Activated T-helper 1 cell treated with Interleukin-2 at 50 U/mL for 16 hours (primary cell): ENCODE measurements at places on chromosomes 16 and 17.

DNA sequence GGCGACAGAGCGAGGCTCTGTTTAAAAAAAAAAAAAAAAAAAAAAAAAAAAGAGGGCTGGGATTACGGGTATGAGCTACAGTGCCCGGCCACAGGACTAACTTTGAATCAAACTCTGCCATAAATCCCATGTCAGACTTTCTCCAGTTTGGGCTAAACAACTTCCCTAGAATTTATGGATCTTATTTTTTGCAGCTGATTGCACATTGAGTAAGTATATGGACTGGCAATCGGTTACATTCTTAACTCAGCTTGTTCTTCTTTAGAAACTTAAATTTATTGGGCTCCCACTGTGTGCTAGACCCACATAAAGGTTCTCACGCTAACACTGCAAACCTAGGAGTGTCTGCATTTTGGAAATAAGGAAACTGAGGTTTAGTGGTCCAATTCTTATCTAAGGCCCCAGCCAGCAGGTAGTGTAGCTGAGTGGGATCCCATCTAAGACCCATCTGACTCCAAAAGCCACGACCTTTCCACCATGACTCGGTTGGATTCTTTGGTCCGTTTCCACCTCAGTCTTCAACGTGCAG is 718 bp upstream of the CBFB start:
- DNase-seq: no peak

- DNase-seq: no peak
These were observed 20.1 kb downstream of the EPOP start for GRCh38 chr17:38654411-38655398.

- DNase-seq: no peak
These were observed 134.3 kb downstream of the TMEM132E start for GRCh38 chr17:34713687-34714086.

DNA sequence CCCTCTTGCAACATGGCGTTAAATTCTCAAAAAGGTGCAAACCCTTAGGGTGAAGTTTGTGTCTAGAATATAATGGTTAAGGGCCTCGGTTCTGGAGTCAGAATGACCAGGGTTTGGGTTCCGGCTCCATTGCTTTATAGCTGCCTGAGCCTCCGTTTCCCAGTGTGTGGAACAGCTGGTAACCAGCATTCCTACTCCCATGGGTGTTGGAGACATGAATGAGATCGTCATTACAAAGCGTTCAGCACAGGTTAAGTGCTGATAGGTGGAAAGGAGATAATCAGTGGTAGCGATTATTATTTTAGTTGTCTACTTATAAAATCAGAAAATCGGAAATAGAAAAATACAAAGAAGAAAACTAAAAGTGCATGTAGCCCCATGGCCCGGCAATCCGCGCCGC is 23.5 kb upstream of the ZCCHC14 start:
- DNase-seq: no peak

- no peak for DNase-seq
These were observed 7.0 kb upstream of the TMEM235 start for GRCh38 chr17:78224231-78225087.

- DNase-seq: no peak
These were observed 5.3 kb upstream of the MKS1 start for GRCh38 chr17:58224315-58224714.

DNA sequence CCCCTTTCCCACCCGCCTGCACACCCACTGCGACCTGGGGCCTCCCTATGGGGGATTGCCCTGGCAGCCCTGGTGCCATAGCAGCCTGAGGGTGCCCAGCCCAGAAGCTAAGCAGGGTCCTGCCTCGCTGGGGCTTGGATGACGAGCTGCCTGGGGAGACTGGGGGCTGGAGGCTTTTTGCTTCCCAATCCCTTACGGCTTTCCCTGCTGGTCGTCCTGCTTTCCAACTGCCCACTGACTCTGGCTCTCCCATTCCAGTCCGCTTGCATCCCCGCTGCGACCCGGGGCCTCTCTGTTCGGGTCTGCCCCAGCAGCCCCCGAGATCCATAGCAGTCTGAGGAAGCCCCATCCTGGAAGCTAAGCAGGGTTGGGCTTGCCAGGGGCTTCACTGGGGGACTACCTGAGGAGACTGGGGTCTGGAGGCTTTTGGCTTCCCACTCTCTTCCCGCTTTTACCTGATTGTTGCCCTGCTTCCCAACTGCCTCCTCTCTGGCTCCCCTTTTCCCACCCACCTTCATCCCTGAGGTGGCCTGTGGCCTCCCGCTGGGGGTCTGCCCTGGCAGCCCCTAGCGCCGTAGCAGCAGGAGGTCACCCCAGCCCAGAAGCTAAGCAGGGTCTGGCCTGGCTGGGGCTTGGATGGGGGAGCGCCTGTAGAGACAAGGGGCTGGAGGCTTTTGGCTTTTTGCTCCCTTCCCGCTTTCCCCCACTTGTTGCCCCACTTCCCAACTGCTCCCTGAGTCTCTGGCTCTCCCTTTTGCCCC is 2292.8 kb downstream of the TP53TG3F start:
- no peak for DNase-seq

DNA sequence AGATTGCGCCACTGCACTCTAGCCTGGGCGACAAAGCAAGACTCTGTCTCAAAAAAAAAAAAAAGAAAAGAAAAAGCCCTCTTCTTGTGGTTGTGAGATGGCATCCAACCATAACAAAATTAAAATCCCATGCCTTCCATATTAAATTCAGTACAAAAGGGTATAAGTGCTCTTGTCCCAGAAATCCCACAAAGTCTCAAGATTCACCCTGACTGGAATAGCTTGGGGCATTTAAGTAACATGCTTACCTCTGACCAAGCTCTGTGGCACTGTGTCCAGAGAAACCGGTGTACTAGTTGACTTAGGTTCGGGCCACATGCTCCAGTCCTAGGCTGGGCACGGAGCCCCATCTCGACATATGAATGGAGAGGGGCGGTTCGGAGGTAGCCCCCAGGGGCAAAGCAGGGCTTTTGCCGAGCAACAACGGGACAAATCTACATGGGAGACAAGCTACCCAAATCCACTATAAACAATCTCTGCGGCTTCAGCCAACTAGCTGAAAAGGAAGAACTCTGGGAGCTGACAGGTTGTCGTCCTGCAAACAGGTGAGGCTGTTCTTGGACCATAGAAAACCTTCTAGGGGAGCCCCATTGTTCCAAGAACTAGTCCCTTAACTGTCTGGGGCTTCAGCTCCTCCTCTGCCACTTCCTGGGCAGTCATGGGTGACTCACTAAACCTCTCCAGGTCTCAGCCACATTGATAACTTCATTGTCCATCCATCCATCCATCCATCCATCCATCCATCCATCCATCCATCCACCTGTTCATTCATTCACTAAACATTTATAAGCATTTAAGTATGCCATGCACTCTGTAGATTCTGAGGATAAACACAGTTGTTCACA is 10.3 kb upstream of the IL4R start:
- no peak for DNase-seq

DNA sequence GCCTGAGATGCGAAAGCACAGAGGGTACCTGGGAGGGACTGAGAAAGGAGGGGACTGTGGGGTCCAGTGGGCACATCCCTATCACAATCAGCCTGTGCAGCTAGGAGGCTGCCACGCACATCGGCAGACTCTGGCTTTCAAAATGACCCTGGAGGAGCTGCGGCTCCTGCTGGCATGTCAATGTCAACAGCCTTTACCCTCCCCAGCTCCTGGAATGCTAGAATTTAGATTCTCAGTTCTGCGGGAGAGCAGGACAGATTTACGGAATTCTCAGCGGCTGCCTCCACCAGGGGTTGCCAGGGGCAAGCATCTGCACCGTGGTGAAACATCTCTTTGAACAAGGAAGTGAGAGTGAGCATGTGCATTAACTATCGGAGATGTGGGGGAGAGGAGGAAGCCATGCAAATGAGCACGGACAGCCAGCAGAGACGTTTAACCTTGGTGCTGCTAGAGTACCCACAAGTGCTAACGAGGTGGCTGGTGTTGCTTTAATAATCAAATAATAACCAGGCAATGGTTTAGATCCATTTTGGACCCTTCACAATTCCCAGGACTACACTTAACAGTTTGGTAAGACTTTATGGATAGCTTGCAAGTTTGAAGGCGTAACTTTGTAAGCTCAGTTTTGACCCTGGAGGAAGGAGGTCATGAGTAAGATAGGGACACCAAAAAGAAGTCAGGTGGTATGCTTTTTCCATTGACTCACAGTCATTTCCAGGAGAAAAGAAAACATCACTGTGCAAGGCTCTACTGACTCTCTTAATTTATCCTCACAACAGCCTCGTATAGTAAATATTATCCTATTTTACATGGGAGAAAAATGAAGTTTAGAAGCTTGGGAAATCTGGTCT is 54.1 kb downstream of the XYLT1 start:
- DNase-seq: peak; percentile 7

DNA sequence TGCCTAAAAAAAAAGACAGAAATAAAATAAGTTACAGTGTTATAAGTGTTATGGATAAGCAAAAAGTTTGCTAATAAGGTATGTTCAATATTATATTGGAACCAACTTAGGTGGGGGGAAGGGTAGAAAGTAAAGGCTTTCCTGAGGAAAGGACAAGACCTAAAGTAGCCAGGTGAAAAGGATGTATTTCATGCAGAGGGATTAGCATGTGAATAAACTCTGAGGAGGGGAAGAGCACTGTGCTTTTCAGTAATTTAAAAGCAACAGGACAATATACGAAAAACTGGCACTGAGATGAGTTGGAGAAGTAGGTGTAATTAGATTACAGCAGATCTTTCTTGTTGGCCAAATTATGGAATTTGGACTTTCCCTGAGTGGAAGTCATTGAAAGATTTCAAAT is 7.6 kb downstream of the TOP2A start:
- DNase-seq: no peak
